Effector memory CD8-positive, alpha-beta T cell (primary cell): ENCODE measurements at places on chromosomes 2 and 18.

- no peak for DNase-seq
These were observed 39.1 kb upstream of the BZW1 start for GRCh38 chr2:200772620-200773019.

- DNase-seq, result no peak
These were observed 258.8 kb downstream of the DLGAP1 start for GRCh38 chr18:4196351-4196750.

- DNase-seq, result no peak
These were observed 31.9 kb downstream of the ACKR3 start for GRCh38 chr2:236601316-236602202.

DNA sequence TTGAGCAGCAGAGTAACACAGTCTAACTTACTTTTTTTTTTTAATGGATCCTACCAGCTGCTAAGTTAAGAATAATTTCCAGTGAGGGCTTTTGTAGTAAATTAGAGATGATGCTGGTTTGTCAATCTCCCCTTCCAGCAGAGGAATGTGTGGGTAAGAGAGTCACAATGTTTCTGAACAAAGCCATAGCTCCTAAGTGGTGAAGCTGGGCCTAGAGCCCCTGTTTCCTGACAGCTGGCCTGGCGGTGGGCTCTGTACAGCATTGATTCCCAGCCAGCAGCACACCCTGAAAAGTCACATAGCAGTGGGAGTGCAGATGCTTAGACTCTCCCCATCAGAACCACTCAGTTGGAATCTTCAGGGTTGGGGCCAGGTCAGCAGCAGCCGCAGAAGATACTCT lies 24.4 kb downstream of the CAPG start:
- DNase-seq, result no peak

GRCh38 chr2:57373530-57373929 lies 673.1 kb upstream of the VRK2 start:
- DNase-seq, result no peak

DNA sequence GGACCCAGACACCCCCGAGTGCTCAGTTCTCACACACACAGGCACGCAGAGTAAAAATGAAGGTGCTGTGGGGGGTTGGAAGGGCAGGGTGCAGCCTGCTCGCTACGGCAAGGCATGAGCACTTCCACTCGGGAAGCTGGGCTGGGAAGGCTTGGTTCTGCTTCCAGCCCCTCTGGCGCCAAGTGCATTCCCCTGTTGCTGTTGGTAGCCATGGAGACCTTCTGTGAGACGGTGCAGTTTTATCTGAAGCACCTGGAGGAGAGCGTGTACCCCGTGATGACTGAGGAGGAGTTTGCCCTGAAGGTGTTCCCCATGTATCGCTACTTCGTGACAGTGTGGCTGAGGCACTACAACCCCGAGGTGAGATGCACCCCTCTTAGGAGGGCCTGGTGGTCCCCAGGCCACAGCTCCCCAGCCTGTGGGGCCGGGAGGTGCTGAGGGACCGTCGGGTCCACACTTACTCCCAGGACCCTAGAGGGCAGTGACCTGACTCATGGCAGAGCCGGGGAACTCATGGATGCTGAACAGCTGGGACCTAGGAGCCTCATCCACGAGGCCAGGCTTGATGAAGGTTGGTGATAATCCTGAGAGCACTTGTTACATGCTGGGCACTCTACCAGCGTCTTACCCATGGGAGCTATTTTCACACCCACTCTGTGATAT lies 15.5 kb downstream of the MROH2A start:
- no peak for DNase-seq

GRCh38 chr2:220185766-220186305 lies 558.4 kb downstream of the SLC4A3 start:
- DNase-seq, result no peak

GRCh38 chr18:28468901-28469300 lies 292.0 kb upstream of the CDH2 start:
- DNase-seq, result no peak

DNA sequence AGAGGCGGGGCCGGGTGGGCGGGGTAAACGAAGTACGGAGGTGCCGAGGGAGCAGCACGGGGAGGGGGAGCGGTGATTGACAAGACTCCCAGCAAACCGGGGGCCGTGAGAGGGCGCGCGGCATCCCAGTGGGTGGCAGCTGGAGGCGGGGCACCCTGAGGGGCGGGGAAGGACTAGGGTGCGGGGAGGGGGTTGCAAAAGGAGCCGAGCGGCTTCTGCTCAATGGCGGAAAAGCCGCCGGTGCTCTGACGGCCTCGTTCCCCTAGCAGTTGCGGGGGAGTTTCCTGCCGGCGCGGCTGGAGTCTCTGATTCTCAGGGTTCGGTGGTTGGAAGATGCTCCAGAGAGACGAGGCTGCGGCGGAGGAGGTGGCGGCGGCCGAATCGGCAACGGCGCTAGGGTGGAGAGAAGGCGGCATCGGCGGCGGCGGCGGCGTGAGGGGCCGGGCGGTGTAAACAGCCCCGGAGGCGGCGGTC lies at the start of gene PPM1B:
PPM1B (plus strand) TSS at position 195 of the 474 bp plus-strand sequence. CDS start 32,325 bp downstream, outside the sequence.
- DNase-seq, result peak; percentile 99

DNA sequence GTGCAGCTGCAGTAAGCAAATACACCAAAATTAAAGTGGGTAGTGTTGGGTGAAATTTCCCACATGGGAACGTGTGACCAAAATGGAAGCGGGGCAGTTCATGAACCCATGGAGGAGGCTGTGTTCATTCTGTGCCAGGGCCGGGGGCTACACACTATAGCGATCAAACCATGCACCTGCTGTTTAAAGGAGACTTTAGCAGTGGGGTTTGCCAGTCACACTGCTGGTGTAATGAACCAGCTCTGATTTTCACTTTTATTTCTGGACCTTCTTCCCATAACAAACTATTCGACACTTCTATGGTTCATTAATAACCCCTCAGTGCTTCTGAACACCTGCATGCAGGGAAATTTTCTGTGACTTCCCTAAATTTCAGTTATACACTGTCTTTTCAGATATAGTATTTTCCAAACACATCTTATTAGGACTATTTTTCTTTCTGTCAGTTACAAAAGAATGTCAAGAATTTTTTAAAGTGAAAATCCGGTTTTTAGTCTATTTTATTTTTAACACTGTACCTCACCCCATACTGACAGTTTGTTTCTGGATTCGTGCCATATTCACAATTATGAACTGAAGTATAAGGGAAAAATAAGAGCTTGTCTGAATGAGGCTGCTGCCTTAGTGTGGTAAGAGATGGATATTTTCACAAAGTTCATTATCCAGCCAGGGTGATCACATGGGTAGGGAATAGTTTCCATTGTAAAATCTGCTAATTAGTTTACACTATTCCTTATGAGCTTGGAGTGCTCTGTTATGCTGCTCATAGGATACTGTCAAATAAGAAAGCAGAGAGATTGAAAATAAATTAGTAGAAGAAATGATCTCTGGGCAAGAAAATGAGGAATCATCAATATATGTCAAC lies 111.3 kb upstream of the CAVIN2 start:
- DNase-seq, result no peak

DNA sequence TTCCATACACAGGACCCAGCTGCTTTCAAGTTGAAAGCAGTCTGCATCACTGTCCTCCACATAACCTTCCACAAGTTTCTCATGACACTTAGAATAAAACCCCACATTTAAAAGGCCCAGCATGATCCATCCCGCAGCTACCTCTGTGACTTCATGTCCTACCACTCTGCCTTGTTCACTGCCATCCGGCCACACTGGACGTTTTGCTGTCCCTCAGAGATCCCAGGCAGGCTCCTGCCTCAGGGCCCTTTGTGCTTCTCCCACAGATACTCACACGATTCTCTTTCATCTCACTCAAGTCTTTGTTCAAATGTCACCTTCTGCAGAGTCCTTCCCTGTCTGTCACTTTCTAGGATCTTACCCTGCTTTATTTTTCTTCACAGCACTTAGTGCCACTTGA lies 232.9 kb upstream of the BOD1L2 start:
- no peak for DNase-seq

DNA sequence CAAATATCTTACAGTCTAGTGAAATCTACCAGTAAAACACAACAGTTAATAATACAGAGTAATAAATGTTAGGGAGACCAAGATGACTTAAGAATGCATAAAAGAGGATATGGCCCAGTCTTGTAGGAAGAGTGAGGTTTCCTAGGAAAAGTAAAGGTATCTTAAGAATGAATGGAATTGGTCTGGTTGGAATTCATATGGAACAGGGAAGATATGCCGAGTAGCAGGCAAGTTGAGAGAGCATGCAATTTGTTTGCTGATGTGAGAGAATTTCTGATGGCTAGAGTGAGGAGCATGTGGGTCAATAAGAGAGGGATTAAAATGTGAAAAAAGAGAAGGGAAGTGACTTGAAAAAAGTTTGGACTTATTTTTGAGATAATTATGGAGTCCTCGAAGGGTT lies 512.9 kb upstream of the ZEB2 start:
- DNase-seq, result no peak

DNA sequence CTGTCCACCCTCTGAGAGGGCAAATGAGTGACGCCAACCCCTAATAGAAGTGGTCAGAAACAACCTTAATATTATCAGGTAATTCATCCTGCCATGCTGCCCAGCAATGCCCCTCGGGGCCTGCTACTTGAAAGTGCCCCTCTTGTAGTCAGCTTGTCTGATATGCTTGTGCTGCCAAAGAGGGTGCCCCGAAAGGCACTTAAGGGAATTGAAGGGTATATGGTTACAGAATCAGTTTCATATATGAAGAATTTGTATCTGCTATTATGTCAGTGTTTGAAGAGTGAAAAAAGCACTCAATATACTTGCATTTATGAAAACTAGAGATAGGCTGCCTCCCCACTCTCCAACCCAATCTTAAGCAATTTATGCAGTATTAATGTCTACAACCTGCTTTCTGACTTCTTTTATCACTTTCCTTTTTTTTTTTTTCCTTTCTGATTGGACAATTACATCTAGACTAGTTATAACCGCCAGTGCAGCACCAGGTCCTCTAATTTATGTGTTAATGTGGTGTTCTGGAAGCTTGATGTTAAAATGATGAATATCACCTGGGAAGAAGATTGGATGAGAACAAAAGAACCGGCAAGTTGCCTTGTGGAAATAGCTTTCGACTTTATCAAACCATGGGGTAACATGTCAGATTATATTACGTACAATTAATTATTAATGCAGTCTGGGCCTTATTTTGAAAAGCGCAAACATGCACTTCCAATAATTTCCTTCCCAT lies 646.9 kb upstream of the ACVR2A start:
- no peak for DNase-seq

- peak; percentile 11 for DNase-seq
These were observed 206.5 kb downstream of the SETBP1 start for GRCh38 chr18:44887227-44887631.

GRCh38 chr18:24530630-24531111 lies 70.2 kb downstream of the HRH4 start:
- DNase-seq, result no peak

GRCh38 chr2:11990576-11990975 lies 244.1 kb downstream of the LPIN1 start:
- DNase-seq, result no peak

DNA sequence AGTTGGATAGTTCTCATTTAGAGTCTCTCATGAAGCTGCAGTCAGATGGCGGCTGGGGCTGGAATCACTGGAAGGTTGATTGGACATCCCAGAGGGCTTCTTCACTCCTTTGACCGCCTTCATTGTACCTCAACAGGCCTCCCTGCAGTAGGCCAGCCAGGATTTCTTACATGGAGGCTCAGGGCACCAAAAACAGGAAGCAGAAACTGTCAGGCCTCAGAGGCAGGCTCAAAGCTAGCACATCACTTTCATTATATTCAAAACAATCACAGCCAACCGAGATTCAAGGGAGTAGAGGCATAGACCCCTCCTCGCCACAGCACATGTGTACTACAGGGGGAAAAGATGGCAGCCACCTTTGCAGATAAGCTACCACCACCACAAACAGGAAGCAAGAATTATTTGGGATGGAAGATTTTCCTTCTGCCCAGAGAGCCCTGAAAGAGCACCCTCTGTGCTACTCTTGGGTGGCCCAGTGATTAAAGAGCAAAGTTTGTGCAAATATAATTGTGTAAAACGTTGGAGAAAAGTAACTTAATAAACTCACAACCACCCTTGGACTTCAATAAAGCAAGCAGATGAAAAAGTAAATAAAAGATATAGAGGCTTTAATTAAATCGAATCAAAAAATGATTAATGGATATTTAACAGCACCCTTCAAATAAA lies 155.3 kb downstream of the GFPT1 start:
- no peak for DNase-seq

GRCh38 chr18:34397286-34397896 lies 172.7 kb upstream of the NOL4 start:
- DNase-seq, result no peak

DNA sequence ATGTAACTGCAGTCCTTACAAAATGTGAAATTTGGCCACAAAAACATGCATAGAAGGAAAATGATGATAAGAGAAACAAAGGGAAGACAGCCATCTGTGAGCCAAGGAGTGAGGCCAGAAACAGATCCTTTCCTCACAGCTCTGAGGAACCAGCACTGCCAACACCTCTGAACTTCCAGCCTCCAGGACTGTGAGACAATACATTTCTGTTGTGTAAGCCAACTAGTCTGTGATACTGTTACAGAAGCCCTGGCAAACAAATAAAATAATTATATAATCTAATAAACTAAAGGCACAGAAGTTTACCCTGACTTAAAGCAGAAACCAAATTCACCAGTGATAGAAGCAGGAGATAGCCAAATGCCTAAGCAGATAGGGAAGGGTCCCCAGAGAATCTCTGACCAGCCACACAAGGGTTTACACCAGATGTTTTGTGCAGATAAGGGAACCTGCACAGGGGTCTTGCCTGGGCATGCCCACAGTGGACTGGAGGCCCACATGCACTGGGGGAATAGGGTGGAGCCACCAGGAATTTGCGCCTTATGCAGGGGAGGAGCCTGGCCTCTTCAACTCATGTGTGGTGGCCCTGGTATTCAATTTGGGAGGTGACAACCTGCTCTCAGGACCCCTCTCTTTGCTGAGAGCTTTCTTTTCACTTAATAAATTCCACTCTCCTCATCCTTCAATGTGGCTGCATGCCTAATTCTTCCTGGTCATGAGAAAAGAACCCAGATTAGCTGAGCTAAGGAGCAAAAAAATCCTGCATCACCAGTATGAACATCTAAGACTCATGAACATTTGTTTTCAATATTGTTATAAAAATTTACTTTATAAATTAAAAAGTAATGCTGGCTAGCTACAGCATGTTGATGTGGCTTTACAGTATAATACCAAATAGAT lies 3.8 kb upstream of the GCC2 start:
- DNase-seq, result no peak

GRCh38 chr18:6561862-6562291 lies 147.2 kb upstream of the L3MBTL4 start:
- DNase-seq, result no peak

- DNase-seq, result no peak
These were observed 70.1 kb upstream of the ASB18 start for GRCh38 chr2:236334122-236334876.

- DNase-seq, result no peak
These were observed 1.1 kb upstream of the ZSCAN30 start for GRCh38 chr18:35291166-35291565.

DNA sequence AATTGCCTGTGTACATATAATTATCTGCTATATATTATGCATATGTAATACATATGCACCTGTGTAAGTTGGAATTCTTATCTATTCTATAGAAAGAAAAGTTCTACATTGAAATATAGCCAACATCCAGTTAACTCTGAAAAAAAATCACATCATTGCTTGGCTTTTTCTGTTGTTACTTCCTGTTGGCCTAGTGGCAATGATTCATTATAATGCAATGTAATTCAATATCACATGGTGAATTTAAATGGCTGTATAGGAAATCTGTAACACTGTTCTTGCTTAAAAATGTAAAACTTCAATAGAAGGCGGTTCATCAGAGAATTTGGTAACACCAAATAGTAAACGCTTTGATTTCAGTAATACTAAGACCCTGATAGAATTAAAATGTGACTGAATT lies 44.5 kb upstream of the MAP4K3 start:
- DNase-seq, result no peak
